ENCODE measurements at places on chromosomes 13 and 19.

DNA sequence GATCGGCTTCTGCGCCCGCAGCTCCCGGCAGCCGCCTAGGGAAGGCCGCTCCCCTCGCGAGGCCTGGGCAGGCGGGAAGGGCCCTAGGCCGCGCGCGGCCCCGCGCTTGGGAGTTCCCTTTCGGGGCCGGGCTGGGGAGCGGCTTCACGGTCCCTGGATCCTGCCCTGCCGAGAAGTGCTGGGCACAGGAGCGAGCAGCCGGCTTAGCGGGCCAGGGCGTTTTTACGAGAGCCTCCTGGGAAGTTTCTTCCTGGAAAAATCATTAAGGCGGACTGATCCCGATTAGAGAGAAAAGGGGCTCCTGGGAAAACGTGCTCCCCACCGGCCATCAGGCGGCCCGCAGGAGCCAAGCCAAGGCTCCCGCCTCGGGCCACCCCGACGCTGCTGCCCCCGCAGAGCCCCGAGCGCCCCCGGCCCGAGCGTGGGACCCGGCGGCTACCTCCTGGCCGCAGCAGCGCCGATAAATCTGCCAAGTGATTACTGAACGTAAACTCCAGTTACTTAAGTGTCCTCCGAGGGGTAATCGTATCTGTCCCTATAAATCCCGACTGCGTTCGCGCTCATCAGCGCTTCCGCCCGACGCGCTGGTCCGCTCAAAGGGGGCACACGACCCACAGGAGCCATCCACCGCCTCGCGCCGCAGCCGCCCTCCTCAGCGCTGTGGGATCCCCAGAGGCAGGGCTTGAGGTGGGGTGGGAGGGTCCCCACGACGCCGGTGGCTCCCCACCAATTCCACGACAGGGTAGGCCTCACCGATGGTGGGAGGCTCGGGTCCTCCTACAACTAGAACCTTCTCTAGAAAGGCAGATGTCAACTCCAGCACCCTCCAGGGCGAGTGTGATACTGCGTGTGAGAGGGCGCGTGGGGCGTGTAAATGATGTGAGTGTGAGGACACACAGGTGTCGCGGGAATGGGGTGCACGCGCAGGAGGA is 2.8 kb downstream of the ZIC5 start:
- H3K27ac ChIP-seq = no peak overlapping the region

GRCh38 chr13:40096357-40096901 is 441.0 kb downstream of the COG6 start:
- DNase-seq = no peak
- no peak overlapping the region for H3K4me3 ChIP-seq

GRCh38 chr19:9835507-9835949 is 410 bp downstream of the PIN1 start:
- no peaks in the 10 kb centered on the region for H3K27me3 ChIP-seq
- no peak for DNase-seq
- peak overlapping the region; percentile 39 for H3K27ac ChIP-seq

- H3K27me3 ChIP-seq = no peaks in the 10 kb centered on the region
- DNase-seq = no peak
- H3K36me3 ChIP-seq = no peaks in the 10 kb centered on the region
- no peak overlapping the region for H3K27ac ChIP-seq
Observed at GRCh38 chr19:48591021-48591420, 15.5 kb upstream of the SPACA4 start.

DNA sequence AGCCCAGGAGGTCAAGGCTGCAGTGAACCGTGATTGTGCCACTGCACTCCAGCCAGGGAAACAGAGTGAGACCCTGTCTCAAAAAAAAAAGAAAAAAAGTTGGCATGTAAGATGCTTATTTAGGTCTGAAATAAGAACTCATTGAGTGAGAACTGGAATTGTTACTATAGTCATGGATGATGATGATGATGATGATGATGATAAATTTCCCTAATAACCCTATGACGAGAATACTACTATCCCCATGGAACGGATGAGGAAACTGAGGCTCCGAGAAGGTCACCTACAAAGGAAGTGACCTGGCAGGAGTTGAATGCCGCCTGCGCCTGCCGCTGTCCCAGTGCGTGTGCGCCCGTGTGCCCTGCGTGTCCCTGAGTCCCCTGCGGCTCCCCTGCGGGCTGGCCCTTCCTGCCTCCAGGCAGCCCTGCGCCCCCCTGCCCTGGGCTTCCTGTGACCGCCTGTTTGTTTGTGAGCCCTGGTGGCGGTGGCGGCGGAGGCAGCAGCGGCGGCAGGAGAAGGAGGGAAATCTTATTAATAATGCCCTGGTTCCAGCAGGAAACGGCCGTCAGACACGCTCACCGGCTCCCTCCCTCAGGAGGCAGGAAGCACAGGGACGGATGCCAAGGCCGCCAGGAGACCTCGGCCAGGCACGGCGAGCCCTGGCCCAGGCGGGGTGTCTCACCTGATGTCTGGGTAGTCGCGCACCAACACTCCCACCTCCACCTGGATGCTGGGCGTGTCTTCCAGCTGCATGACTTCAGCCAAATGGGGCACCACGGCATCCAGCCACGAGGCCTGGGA is 29.6 kb downstream of the EXOC3L2 start:
- peaks cover 9% of the 10 kb centered on the region for H3K27me3 ChIP-seq
- H3K4me3 ChIP-seq = no peak overlapping the region
- no peak overlapping the region for H3K27ac ChIP-seq

GRCh38 chr19:2394054-2394441 is 33.3 kb downstream of the TIMM13 start:
- DNase-seq = no peak
- no peaks in the 10 kb centered on the region for H3K36me3 ChIP-seq
- H3K4me1 ChIP-seq = no peaks in the 10 kb centered on the region

GRCh38 chr13:29754473-29754806 is 96.0 kb downstream of the UBL3 start:
- no peaks in the 10 kb centered on the region for H3K4me1 ChIP-seq
- H3K27me3 ChIP-seq = no peaks in the 10 kb centered on the region
- H3K27ac ChIP-seq = no peak overlapping the region

DNA sequence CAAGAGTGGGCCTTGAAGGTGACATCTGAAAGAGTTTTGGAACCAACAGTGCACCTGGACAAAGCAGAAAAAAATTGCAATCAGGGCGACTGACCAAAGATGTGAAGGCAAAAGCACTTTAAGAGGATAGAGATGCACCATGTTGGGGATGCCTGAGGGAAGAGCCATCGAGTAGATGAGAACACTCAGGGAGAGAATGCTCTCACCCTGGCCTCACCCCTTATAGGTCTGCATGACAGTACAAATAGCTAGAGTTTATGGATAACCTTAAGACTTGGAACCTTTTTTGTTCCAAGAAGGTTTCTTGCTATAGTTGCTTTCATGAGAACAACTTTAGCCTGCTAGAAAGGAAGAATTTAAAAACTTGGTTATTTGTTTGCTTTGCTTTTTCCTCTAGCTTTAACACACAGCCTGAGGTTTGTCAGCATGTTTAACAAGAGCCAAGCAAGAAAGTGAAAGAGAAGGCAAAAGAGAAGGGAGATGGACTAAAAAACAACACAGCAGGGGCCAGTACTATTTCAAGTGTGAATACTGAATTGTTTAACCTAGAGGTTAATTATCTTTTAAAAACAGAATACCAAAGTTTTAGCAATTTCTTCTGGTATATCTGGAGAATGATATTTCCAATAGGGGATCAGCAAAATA is 418.9 kb downstream of the DIAPH3 start:
- DNase-seq = no peak
- no peaks in the 10 kb centered on the region for H3K36me3 ChIP-seq

GRCh38 chr13:32068255-32068654 is 36.7 kb downstream of the FRY start:
- no peak overlapping the region for H3K4me3 ChIP-seq
- no peaks in the 10 kb centered on the region for H3K4me1 ChIP-seq
- no peaks in the 10 kb centered on the region for H3K36me3 ChIP-seq
- no peak for DNase-seq

DNA sequence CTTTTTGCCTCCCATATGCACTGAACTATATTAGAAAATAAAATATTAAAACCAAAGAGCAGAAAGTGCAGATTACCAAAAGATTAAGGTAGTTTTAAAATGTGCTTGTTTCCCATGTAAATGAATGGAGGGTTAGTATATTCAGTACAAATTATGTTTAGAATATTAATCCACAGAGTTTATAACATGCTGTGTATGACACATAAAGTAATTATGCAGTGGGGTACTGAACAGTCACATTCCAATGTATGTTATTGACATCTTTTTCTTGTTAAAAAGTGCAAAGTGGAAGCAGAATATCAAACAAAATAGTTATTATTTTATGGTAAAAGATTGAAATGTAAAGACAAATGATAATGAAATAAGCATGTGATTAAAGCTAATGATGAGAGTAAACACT is 79.3 kb downstream of the GPC6 start:
- no peak overlapping the region for H3K4me3 ChIP-seq
- no peaks in the 10 kb centered on the region for H3K4me1 ChIP-seq
- no peak overlapping the region for H3K27ac ChIP-seq
- no peaks in the 10 kb centered on the region for H3K27me3 ChIP-seq

DNA sequence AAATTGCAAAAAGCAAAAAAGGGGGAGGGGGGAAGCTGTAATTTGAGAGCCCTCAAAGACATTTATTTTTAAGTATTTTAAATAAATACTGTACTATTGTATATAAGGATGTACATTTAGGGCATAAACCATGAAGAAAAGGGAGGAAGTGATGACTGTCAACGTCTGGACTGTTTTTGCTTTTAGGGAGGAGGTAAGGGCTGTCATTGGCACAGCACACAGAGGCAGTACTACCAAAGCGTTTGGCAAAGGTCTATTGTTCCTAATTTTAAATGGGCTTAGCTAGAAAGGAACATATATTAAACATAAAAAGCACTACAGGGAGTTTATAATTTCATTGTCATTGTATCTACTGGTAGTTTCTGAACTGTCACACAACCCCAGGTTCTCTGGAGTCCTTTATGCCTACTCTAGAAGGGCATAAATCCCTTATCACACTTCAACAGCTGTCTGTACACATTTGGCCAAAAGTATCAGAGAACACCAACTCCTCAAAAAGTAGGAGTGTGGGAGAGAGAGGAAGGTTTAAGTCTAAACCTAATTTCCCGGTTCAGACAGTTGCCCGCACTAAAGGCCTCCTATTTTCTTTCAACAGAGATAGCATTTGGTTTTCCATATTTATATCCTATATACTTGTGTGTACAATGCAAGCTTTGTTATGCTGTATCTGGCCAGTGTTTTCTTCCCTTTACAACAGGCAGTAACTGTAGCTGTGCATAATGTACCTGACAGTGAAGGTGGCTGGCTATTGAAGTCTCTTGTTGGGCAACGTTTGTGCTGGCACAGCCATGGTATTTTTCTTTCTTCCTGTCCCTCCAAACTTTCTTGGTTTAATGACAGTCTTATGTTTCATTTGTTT is 406.2 kb downstream of the KLF5 start:
- no peaks in the 10 kb centered on the region for H3K27me3 ChIP-seq
- H3K36me3 ChIP-seq = no peaks in the 10 kb centered on the region
- H3K4me3 ChIP-seq = no peak overlapping the region
- no peaks in the 10 kb centered on the region for H3K4me1 ChIP-seq
- H3K27ac ChIP-seq = no peak overlapping the region
- no peak for DNase-seq

DNA sequence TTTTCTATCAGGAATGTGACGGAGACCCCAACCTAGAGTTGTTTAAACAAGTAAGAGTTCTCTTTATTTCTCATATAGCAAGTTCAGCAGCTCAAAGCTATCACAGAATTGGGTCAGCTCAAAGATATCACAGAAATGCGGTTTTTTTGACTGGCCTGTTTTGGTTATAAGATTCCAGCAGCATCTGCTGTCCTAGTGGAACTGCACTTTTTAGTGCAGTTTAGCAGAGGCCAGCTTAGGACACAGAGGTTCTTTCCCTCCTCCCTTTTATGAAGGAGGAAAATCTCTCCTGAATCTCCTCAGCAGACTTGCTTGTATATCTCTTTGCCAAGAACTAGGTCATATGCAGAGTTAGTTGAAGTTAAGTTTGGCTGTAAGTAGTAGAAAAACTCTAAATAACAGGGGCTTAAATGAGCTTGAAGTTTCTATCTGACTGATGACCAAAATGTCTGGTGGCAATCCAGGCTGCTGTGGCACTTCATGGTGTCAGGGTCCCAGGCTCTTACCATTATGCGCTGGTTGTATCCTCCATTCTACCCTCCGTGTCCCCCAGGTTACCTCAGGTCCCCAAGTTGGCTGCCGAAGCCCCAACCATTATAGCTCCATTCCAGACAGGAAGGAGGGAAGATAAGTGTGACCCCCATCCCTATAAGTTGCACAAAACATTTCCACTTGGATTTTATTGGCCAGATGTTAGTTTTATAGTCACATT is 6.6 kb downstream of the PPP2R1A start:
- H3K36me3 ChIP-seq = peaks cover 33% of the 10 kb centered on the region
- no peak overlapping the region for H3K4me3 ChIP-seq
- H3K4me1 ChIP-seq = peaks cover 96% of the 10 kb centered on the region
- no peak for DNase-seq
- H3K27me3 ChIP-seq = no peaks in the 10 kb centered on the region

DNA sequence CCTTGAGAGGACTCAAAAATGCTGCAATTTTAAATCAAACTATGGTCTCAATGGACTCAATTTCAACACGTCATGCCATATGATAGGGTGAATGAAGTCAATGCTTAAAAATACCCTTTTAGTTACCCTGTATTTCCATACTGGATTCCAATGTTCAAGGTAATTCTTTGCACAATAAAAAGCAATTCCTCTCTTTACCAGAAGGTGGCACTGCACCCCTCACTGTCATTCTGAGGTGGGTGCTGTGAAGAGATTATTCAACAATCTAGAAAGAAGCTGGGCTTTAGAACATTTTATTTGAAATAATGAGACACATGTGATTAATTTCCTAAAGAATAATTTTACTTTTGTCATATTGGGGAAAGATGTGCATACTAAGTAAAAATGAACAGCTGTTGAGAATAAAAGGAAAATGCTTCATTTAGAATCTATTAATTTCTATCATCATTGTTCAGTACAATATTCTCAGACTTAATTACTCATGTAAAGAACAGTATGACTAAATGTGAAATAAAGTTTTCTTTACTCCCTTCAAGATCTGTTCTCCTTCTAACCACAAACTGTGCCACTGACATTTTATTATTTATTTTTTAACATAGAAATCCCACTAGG is 789.1 kb downstream of the GPC5 start:
- H3K27me3 ChIP-seq = no peaks in the 10 kb centered on the region
- H3K4me1 ChIP-seq = no peaks in the 10 kb centered on the region

DNA sequence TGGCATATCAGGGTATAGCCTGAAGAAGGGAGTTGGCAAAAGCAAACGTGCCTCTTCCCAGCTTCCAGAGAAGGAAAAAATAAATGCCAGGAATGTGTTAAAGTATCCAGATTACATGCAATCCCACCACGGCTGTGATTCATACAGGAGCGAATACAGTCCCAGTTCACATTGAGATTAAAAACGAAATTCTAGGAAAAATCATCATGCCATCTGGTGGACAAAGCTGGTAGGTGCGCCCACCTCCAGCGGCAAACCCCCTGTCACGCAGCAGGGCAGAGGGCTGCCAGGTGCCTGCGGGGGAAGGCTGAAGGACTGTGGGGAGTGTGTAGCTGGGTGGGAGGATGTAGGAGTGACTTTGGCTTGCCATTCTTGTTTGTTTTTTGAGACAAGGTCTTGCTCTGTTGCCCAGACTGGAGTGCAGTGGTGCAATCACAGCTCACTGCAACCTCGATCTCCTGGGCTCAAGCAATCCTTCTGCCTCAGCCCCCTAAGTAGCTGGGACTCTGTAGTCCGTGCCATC is 6.4 kb upstream of the DMWD start:
- DNase-seq = peak; percentile 57
- no peaks in the 10 kb centered on the region for H3K4me1 ChIP-seq
- H3K4me3 ChIP-seq = no peak overlapping the region
- no peaks in the 10 kb centered on the region for H3K27me3 ChIP-seq
- no peaks in the 10 kb centered on the region for H3K36me3 ChIP-seq
- H3K27ac ChIP-seq = no peak overlapping the region

GRCh38 chr13:110877737-110878258 is 37.1 kb downstream of the ANKRD10 start:
- H3K27ac ChIP-seq = no peak overlapping the region
- peaks cover 11% of the 10 kb centered on the region for H3K4me1 ChIP-seq
- no peak overlapping the region for H3K4me3 ChIP-seq
- no peak for DNase-seq
